ENCODE measurements at places on chromosomes 5 and 9.

DNA sequence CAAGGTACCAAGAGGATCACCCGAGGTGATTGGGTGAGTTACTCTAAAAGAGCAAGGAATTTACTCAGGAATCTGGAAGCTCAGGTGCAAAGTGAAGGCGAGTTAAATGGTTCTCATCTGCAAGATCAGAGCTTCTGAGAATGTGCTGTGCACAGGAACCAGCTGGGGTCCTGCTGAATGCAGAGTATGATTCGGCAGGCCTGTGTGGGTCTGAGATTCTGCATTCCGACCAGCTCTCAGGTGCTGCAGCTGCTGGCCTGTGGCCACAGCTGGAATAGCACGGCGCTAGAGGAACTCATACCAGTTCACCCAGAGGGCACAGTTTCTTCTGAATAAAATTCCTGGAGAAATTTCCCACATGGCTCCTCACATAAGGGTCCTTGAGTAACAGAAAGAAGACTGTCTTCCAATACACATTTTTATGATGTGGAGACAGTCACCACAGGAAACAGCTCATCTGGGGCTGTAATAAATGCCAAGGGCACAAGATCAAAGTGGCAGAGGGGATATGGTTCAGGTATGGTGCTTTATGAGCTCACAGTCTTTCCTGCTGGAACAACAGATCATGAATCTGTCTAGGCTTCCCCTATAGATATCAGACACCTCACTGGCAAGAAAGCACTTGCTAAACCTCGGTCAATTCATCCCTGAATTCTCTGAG is 83.9 kb downstream of the PTPN3 start:
- no peak for DNase-seq

DNA sequence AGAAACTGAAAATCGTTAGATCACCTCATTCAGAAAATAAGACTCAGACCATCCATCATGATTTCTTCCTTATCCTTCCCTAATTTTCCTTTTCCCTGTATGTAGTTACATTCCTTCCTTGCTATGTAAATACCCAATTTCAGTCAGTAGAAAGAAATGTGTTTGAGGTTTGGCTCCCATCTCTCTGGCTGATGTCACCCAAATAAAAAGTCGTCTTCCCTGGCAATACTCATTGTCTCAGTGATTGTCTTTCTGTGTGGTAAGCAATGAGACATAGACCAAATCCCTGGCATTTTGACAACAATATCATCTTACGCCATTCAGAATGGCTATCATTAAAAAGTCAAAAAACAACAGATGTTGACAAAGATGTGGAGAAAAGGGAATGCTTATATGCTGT is 303.9 kb upstream of the EDIL3 start:
- no peak for DNase-seq

- no peak for DNase-seq
Observed at GRCh38 chr9:111948951-111949350, 52.3 kb downstream of the UGCG start.

DNA sequence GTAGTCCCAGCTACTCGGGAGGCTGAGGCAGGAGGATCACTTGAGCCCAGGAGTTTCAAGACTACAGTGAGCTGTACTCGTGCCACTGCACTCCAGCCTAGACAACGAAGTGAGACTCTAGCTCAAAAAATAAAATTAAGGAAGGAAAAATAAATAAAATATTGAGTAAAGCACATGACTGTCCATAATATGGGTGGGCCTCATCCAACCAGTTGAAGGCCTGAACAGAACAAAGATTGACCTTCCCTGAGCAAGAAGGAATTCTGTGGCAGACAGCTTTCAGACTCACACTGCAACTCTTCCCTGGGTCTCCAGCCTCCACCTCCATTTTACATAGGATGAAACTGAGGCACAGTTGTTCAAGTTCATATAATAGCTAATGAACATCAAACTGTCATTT is 72.3 kb downstream of the RAD23B start:
- DNase-seq: no peak

All from neuronal stem cell (in vitro differentiated cells).